Muscle of back (tissue), 13 donors: ENCODE measurements at places on chromosomes 6 and 20.

DNA sequence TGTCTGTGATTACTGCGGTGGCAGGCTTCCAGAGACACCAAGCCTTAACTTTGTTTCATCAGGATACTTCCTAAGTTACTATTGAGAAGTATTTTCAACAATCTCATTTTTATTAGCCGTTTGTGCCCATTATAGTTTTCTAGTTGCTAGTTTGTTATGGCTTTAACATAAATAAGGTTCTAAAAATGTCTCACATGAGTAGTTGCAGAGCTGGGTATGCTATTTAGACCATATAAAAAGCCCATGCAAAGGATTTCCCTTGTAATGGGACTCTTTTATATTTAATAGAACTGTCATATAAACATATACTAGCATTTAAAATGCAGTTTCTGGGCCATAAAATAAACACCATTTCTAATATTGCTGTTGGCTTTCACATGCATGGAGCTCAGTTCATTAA, 205.3 kb upstream of the TCF21 start:
- DNase-seq, result no peak

- DNase-seq, result no peak
Measured at GRCh38 chr20:32484225-32484957, 100.7 kb downstream of the NOL4L start.

DNA sequence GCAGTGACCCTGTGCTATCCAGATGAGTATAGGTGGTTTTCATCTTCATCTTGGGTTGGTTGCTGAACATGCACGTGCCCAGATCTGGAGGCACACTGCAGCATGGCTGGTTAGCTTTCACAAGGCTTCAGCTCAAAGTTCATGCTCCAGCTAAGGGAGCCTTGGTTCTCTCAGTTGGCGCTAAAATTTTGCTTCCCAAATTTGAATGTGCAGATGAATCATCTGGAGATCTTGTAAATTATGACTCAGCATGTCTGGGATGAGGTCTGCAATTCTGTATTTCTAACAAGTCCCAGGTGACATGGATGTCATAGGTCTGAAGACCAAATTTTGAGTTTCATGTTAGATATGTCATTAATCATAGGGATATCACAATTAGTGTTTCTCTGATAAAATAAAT, 230.8 kb downstream of the FOXA2 start:
- DNase-seq, result no peak

- DNase-seq, result no peak
Measured at GRCh38 chr6:132498638-132499037, 14.3 kb downstream of the STX7 start.

DNA sequence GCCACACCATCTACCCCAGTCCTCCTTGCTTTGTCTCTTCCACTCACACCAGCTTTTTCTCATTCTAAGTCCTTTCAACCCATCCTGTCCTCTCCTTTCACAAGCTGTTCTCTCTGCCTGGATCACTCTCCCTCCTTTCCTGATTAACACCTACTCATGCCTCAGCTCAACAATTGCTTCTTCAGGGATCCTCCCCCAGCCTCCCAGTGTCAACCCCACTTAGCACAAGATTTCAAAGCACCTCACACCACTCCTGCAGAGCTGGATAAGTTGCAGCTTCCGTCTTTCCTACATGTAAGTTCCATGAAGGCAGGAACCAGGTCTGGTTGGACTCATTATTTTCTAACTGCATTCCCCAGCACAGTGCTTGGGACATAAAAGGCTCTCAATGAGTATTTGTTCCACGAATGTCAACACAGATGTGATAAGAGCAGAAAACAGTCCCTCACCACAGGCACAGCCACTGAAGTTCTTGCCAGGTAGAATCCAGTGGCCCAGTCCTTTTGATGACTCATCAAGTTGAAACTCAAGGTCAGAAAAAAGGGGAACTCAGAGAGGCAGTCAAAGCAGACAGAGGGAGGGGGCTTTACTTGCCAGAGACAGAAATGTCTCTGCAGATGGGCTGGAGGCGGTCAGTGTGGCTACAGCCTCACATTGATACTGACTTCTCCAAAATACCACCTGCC, 193.4 kb upstream of the PRDM1 start:
- no peak for DNase-seq

DNA sequence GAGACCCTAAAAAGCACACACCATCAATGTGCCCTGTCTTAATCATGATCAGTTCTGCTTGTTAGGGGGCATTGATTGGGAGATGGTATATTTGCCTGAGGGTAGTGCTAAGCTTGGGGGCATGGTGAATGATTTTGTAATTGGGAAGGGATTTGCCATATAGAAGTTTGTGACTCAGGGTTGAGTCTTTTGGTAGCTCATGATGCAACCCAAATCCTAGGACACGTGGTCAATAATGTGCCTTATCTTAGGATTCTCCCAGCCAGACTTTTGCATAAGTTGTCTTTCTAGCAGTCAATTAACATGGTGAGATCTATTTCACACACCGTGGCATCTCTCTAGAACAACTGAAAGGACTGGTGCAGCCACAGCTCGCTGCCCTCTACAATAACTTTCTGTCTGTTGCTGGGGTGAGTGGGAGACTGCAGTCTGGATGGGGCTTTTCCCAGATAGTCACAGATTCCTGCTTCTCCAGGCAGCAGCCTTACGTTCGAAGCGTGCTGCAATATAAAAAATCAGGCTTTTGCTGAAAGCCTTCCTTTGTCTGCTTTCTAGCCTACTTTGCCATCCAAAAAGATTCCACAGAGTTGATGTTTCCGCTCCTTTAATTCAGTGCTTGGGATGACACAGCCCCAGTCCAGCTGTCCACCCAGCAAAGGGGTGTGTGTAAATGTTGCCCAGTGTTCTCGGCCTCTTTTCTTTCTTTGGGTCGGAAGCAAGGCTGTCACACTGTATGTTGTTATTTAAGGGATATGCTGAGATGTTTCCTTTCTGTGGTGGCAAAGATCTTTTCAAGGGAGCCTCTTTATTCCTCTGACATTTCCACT, 58.9 kb downstream of the ID4 start:
- DNase-seq, result no peak

DNA sequence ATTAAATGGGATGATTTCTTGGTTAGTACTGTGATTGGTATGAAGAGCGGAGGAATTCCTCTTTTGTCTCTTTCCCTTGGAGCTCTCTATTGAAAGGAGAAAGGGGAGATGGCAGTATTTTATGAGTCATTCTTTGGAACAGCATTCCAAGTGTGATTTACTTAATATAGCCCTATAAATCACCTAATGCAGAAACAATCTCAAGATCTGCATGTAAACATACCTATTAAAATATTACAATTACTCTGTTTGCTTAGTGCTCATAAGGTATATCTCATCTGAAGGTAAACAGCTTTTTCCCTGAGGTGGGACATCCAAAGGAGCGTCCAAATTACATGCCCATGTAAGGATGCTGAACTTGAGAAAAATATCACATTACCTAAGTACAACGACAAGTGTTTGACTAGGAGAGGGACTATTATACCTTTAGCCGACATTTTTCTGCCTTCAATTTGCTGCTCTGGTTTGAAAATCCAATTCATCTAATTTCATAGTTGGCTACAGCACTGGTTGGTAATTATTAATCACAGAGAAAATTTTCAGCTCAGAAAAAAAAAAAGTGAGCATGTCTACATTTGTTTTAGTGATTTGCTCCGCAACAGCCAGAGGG, 229.0 kb downstream of the FOXC1 start:
- no peak for DNase-seq

- no peak for DNase-seq
Measured at GRCh38 chr6:106475284-106475683, 114.8 kb downstream of the CRYBG1 start.

DNA sequence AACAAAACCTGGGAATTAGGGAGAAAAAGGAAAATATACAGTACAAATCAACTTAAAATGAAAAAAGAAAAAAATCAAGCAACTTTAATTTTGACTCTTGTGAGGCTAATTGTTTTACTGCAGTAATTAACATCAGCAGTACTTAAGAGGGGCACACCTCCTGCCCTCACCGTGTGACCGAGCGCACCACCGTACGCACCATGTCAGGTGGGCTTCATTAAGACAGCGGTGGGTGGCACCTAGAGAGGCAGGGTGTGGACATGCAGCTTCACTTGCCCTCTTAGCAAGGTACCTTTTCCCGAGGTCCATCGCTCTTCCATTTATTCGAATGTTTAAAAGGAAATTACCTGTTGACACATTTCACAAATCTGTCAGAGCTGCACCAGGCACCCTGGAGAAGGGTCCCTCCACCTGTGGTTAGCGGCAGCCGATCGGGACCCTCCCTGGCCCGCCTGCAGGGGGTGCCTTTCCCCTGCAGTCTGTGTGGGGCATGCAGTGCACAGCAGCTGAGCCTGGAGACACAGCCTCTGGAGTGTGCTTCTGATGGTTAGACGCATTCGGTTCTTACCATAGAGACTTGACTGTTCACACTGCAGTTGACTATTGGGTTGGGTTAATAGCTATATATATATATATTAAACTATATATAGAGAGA, 184.1 kb downstream of the TMEM242 start:
- DNase-seq, result no peak

GRCh38 chr6:17347012-17347411, 46.4 kb upstream of the CAP2 start:
- DNase-seq, result no peak

GRCh38 chr6:150599199-150600009, at the start of gene PLEKHG1:
Gene PLEKHG1, plus strand, starts transcription at chr6:150599885. Its CDS starts 133,797 bp downstream, at chr6:150733682.
- DNase-seq, result peak; percentile 77

- DNase-seq, result no peak
Measured at GRCh38 chr6:139659196-139659595, 284.7 kb upstream of the CITED2 start.

DNA sequence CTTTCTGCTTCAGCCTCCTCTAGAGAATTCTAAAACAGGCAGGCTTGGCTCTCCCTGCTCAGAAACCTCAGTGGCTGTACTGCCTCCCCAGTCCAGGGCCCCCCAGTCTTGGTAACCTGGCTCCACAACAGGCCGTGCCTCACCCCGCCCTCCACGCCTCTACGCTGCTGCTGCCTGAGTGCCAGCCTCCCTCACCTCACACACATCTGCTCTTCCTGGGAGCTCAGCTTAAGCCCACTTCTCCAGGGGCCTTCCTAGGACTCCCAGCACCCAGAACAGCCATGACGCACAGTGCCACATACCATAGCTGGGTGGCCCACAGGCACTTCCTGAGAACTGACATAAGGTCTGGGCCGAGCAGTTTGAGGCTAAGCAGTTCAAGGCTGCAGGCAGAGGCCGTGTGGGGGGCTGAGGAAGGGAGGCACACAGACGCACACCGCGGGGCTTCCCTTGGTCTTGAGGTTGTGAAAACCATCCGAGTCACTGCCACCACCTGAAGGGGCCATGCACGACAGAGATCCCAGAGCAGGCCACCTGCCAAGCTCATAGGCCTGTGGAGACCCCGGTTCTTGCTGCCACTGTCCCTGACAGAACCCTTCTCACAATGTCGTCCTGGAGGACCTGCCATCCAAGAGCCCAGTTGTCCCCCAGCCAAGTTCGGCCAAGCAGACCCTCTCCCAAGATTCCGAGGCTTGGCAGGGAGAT, 42.6 kb downstream of the DSTN start:
- DNase-seq, result no peak

GRCh38 chr6:141562186-141562811, 570.4 kb upstream of the GJE1 start:
- DNase-seq, result peak; percentile 66

- DNase-seq, result no peak
Measured at GRCh38 chr6:127381384-127381783, 38.0 kb upstream of the ECHDC1 start.

GRCh38 chr6:169087443-169088041, 166.1 kb downstream of the THBS2 start:
- DNase-seq, result peak; percentile 71

- DNase-seq, result no peak
Measured at GRCh38 chr20:50874758-50875665, 56.2 kb downstream of the ADNP start.

DNA sequence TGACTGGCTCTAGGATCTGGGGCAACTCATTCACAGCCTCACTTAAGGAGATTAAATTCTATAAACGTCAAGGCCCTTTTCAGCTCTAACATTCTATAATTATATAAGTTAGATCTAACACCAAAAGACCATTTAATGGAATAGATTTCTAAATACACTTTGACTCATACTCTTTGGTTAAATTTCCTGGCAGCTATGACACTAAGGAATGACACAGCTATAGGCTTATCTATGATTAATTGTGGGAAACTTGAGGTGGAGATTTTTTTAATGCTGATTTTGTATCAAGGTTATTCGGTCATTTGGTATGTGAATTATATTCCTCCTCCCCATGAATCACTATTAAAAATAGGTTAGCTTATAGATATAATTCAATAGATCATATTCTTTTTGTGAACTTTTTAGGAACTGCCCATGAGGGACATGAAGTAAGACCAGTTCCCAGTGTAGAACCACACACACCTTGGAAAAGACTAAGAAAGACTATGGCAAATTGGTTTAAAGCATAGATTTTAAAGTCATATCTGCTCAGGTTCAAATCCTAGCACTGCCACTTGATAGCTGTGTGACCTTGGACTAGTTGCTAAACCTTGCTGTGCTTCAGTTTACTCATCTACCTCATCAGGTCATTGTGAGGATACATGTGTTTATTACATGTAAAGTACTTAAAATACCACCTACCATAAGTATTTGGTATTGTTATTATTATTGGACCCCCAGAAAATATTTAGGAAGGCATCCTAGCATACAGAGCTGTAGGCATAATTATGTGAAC, 116.0 kb downstream of the CRYBG1 start:
- no peak for DNase-seq

DNA sequence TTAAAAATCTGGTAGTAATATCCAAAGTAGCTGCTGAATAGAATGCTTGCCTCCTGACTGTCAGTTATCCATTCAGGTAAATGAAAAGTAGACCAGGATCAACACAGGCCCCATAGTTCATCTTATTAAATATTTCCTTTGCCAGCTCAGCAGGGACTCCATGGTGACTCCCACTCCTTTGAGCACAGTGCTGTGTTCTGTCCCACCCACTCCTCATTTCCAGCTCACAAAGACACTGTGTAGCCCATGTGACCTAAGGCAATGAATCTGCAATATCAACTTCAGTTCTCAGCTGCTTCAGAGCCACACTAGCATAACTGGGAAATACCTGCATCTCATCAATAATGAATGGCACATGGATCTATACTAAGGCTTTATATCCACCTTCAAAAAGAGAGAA, 189.5 kb upstream of the MANEA start:
- no peak for DNase-seq

GRCh38 chr20:1335961-1336698, 7.2 kb upstream of the SDCBP2 start:
- no peak for DNase-seq

- no peak for DNase-seq
Measured at GRCh38 chr20:44746367-44747165, 901 bp downstream of the KCNK15 start.

GRCh38 chr6:25685251-25685650, 33.2 kb downstream of the SCGN start:
- DNase-seq, result no peak

- DNase-seq, result no peak
Measured at GRCh38 chr6:101722471-101722870, 329.0 kb downstream of the GRIK2 start.

GRCh38 chr20:43220612-43221011, 30.9 kb upstream of the PTPRT start:
- DNase-seq, result no peak

GRCh38 chr6:121652223-121652622, 216.8 kb downstream of the GJA1 start:
- no peak for DNase-seq

- DNase-seq, result no peak
Measured at GRCh38 chr6:168535711-168536110, 94.7 kb downstream of the SMOC2 start.
